ENCODE measurements at places on chromosomes 6 and 20.

- DNase-seq, result no peak
Observed at GRCh38 chr6:132357120-132357519, 44.2 kb downstream of the MOXD1 start.

DNA sequence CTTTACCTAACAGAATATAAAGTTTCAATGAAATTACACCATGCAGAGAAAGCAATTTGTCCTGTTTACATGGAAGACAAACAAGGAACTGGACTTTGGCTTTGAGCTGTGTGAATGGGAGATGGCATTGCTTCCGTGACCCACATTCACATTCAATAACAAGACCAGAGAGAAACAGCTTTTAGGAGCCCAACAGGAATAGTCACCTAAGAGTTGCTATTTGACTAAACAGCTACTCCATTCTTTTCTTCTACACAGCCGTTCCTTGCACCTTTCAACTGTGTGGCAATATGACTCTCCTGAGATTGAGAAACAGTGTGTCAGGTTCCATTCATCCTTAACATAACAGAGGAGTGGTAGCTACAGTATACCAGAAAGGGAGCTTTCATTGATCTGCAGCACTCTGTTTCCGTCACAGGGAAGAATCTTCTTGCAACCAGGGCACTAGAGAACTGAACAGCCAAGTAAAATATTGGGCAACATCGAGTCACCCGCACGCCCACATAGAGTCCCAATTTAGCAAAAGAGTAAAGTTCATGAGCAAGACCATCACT, 355.1 kb downstream of the HAO1 start:
- no peak for DNase-seq

- no peak for DNase-seq
Observed at GRCh38 chr6:111569951-111570350, 35.7 kb downstream of the TRAF3IP2 start.

DNA sequence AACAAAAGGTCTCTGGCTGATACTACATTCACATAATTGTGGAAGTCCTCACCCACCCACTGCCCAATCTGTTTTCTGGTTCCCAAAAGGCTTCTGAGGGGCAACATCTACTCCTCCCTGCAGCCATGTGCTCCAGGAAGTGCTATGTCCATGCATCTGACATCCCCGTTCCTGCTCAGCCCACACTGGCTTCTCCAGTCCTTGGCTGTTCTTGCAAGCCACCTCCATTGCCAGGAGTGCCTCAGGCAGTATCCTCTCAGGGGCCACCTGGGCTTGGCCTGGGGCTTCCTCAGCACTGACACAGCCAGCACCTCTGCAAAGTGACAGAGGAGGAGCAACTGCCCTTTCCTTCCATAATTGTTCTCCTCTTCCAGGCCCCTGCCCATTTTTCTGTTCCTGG, 18.3 kb downstream of the ARHGAP18 start:
- DNase-seq, result no peak

- no peak for DNase-seq
Observed at GRCh38 chr20:56268536-56268935, 20.0 kb downstream of the MC3R start.

- no peak for DNase-seq
Observed at GRCh38 chr6:140784573-140784972, 1348.2 kb upstream of the GJE1 start.

DNA sequence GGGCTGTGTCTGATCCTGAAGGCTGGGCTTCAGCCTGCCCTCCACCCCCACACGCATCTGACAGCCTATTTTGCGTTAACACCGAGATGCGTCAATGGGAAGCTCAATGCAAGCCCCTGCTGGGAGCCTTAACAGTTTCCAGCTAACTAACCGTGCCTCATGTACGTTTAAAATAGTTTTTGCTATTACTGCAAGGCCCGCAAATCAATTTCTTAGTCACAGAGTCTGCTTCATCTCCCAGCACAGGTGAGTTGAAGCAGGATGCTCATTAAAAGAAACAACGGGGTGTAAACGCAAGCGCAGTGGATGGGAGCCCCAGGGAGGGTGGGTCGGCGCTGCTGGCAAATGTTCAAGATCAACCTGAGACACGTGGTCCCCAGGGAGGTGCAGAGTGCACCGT, 142.8 kb upstream of the PHACTR3 start:
- DNase-seq, result no peak
